ENCODE measurements at places on chromosomes 12 and 14. TPM values are rescaled to one million over a fixed set of nuclear protein-coding genes. Genes with fewer than 3 reads are reported as not detected.
A peak's percentile ranks its signal among the peaks of the same experiment; 100 is the strongest.

DNA sequence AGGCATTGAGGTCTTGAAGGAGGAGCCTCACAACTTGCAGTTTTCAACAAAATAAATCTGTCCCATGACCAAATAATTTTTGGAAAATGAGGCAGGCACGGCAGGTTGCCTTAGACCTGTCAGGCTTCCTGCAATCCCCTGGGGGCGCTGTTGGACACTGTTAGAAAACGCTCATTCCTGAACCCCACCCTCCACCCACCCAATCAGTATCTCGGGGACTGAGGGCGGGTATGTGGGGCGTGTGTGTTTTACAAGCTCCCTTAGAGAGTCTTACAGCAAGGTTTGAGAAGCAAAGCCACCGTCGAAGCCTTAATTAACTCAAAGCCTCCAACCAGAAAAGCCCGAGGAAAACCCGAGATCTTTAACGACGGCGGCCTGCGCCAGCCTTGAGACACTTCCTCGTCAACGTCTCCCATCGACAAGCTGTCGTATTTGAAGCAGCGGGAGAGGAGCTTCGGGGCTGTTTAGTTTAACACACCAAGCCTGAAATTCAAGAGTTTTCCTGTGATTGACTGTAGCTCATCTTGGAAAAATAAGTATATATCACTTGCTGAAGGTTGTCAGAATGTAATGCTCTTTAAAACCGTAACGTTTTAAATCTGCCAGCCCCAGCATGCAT lies 123.0 kb downstream of the GLT1D1 start:
- H3K27ac ChIP-seq, result no peak overlapping the region
- H3K4me3 ChIP-seq, result no peak overlapping the region
- no peaks in the 10 kb centered on the region for H3K36me3 ChIP-seq
- H3K4me1 ChIP-seq, result no peaks in the 10 kb centered on the region
- no peaks in the 10 kb centered on the region for H3K27me3 ChIP-seq

- peaks cover 10% of the 10 kb centered on the region for H3K4me1 ChIP-seq
- no peaks in the 10 kb centered on the region for H3K27me3 ChIP-seq
- H3K36me3 ChIP-seq, result no peaks in the 10 kb centered on the region
- peak overlapping the region; percentile 59 for H3K27ac ChIP-seq
- H3K4me3 ChIP-seq, result no peak overlapping the region
- DNase-seq, result peak; percentile 77
Measured at GRCh38 chr14:35385042-35385839, 19.3 kb downstream of the NFKBIA start.

DNA sequence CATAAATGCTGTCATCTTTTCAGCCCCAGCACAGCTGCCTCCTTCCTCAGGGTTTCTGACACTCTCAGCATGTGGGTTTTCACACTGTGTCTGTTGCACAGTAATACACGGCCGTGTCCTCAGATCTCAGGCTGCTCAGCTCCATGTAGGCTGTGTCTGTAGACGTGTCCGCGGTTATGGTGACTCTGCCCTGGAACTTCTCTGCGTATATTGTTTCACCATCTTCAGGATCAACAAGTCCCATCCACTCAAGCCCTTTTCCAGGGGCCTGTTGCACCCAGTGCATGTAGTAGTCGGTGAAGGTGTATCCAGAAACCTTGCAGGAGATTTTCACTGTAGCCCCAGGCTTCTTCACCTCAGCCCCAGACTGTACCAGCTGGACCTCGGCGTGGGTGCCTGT lies 1210.6 kb downstream of the TMEM121 start:
- H3K27ac ChIP-seq, result no peak overlapping the region
- no peak overlapping the region for H3K4me3 ChIP-seq
- no peaks in the 10 kb centered on the region for H3K27me3 ChIP-seq
- no peaks in the 10 kb centered on the region for H3K36me3 ChIP-seq
- DNase-seq, result no peak
- H3K4me1 ChIP-seq, result no peaks in the 10 kb centered on the region

- H3K36me3 ChIP-seq, result no peaks in the 10 kb centered on the region
- H3K4me3 ChIP-seq, result no peak overlapping the region
- H3K4me1 ChIP-seq, result no peaks in the 10 kb centered on the region
- H3K27me3 ChIP-seq, result no peaks in the 10 kb centered on the region
- no peak overlapping the region for H3K27ac ChIP-seq
Measured at GRCh38 chr12:64065881-64066451, 156.1 kb downstream of the KICS2 start.

GRCh38 chr14:42420071-42420470 lies 813.4 kb downstream of the LRFN5 start:
- H3K4me1 ChIP-seq, result no peaks in the 10 kb centered on the region
- H3K36me3 ChIP-seq, result no peaks in the 10 kb centered on the region
- H3K27me3 ChIP-seq, result no peaks in the 10 kb centered on the region
- H3K27ac ChIP-seq, result no peak overlapping the region
- DNase-seq, result no peak

GRCh38 chr12:82876075-82876474 lies 189.4 kb downstream of the TMTC2 start:
- no peaks in the 10 kb centered on the region for H3K36me3 ChIP-seq
- no peak overlapping the region for H3K27ac ChIP-seq
- no peaks in the 10 kb centered on the region for H3K27me3 ChIP-seq
- no peak overlapping the region for H3K4me3 ChIP-seq
- DNase-seq, result no peak
- H3K4me1 ChIP-seq, result no peaks in the 10 kb centered on the region

DNA sequence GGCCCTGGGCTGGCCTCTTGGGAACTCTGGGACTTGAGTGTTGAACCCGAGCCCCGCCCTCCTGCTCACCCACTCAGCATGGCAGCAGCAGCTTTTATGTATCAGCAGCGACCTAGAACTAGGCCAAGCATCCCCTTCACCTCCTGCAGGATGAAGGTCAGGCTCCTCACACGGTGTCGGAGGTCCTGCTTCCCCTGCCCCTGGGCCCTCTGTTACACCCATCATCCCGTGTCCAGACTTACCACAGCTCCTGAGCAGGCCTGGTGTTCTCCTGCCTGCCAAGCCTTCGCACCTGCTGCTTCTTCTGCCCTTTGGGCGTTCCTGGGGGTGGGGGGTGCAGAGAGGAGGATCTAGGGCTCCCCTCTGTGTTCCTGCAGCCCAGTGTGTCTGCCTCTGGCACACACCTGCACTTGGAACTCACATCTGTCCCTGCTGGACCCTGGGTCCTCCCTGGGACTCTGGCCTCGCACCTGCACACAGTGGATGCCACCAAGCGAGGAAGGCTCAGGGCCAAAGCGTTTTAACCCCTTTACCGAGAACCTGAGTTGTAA lies 80.3 kb downstream of the PAPOLA start:
- no peak overlapping the region for H3K4me3 ChIP-seq
- H3K27me3 ChIP-seq, result no peaks in the 10 kb centered on the region
- peak; percentile 10 for DNase-seq
- no peak overlapping the region for H3K27ac ChIP-seq
- H3K36me3 ChIP-seq, result no peaks in the 10 kb centered on the region
- H3K4me1 ChIP-seq, result no peaks in the 10 kb centered on the region

- H3K27me3 ChIP-seq, result no peaks in the 10 kb centered on the region
- DNase-seq, result no peak
- H3K27ac ChIP-seq, result no peak overlapping the region
- H3K36me3 ChIP-seq, result peaks cover 8% of the 10 kb centered on the region
- no peak overlapping the region for H3K4me3 ChIP-seq
- H3K4me1 ChIP-seq, result no peaks in the 10 kb centered on the region
Measured at GRCh38 chr14:91284791-91285548, 40.5 kb upstream of the GPR68 start.

DNA sequence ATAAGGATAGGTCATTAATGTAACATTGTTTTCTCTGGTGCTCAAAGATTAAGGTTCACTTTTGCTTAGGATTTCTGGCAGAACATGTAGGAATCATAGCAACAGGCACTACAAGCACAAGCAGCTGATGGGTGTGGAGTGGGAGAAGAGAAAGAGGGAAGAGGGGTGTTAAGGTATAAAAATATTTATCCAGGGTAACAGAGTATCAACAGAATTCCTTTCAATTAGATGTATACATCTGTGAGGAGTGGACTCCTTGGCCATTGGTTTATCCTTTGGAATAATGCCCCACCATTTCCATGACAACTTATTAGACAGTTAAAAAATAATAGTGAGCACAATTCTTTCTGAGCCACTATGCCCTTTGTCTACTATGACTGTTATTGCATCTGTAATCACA lies 388.3 kb upstream of the DDHD1 start:
- H3K27me3 ChIP-seq, result no peaks in the 10 kb centered on the region
- H3K4me3 ChIP-seq, result no peak overlapping the region
- no peak for DNase-seq
- H3K36me3 ChIP-seq, result no peaks in the 10 kb centered on the region
- H3K27ac ChIP-seq, result no peak overlapping the region
- no peaks in the 10 kb centered on the region for H3K4me1 ChIP-seq

DNA sequence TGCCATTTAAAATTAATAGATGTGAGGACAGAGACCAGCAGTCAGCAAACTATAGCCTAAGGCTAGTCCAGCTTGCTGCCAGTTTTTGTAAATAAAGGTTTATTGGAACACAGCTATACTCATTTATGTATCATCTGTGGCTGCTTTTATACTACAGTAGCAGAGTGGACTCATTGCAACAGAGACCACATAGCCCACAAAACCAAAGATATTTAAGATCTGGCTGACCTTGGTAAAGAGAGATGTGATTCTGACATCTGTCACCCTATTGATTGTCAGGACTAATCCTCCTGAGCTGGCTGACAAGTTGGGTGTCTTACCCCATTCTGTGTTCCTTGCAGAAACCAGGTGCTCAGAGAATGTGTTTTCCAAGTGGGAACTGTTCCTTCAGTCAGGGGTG lies 99.9 kb downstream of the BEGAIN start:
- DNase-seq, result no peak
- H3K27me3 ChIP-seq, result no peaks in the 10 kb centered on the region
- no peaks in the 10 kb centered on the region for H3K36me3 ChIP-seq
- no peak overlapping the region for H3K4me3 ChIP-seq
- no peak overlapping the region for H3K27ac ChIP-seq

DNA sequence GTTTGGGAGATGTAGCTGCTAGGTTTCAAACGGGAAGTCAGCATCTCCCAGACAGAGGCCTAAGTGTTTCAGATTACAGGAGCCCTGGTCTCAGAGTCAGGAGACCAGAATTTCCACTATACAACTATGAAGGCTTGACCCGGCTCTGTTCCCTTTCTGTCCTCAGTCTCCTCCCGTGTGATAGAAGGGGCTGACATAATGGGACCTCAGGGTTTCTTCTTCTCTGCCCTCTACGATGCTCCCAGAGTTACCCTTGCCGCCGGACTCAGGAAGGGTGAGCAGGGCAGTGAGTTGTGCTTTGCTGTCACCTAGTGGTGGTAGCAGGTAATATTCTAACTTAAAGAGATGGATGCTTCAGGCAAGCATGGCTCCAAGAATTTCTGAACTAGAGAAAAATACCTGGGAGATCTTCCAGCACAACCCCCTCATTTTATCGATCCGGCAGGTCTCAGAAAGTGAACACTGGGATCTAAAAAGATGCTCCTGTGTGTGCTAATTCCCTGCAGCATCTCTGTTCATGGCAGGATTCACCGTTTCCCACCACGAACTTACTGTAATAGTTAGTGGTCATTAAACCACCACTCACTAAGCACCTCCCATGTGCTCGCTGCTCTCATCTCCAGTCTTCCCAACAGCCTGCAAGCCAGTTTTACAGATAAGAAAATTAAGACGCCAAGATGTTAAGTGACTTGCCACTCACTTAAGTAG lies 84.4 kb downstream of the VWF start:
- no peaks in the 10 kb centered on the region for H3K27me3 ChIP-seq
- DNase-seq, result peak; percentile 41
- H3K27ac ChIP-seq, result no peak overlapping the region
- H3K4me3 ChIP-seq, result no peak overlapping the region
- no peaks in the 10 kb centered on the region for H3K4me1 ChIP-seq
- H3K36me3 ChIP-seq, result no peaks in the 10 kb centered on the region

DNA sequence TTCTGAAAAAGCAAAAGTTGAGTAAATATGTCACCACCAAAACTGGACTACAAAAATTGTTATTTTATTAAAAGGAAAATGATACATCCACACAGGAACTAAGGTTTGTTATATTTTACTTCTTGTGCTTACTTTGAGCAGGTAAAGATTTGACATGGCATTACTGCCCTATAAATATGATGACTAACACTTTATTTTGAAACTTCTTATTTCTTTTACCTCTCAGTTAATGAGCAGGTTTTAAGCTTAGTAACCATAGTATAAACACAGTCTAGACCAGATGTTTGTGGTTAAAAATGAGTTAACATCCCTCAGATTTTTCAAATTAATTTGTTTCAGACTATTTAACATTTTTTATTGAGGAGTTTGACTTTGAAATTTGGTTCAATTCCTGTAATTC lies 862.5 kb upstream of the USP15 start:
- H3K27ac ChIP-seq, result no peak overlapping the region
- H3K27me3 ChIP-seq, result no peaks in the 10 kb centered on the region
- H3K4me1 ChIP-seq, result no peaks in the 10 kb centered on the region
- H3K36me3 ChIP-seq, result no peaks in the 10 kb centered on the region
- DNase-seq, result no peak

DNA sequence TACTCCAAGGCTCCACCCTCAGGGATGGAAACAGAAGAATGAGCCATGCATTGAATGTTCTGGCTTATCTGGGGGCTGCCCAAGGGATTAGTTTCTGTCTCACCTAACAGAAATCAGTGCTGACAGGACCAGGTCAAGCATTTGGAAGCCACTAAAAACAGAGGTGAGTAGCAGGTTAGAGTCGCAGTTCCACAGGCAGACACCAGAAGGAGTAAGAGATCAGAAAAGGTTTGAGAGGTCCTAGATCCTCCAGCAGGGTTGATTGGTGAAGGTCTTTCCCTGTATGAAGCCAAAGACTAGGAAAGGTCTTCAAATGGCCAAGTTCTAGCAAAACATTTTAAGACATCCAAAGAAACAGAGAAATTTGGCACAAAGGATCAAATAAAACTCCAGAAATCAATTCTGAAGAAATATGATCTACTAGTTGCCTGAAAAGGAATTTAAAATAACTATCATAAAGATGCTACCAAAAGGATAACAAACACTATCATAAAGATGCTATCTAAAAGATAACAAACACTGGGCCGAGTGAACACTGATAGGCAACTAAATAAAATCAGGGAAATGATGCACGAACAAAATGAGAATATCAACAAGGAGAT lies 19.5 kb upstream of the TTC9 start:
- DNase-seq, result peak; percentile 52
- no peaks in the 10 kb centered on the region for H3K4me1 ChIP-seq
- no peaks in the 10 kb centered on the region for H3K27me3 ChIP-seq
- no peak overlapping the region for H3K27ac ChIP-seq

The CD4 gene
- 6.2 TPM for total RNA-seq

The ITGA7 gene
- total RNA-seq, result 64.4 TPM

The C1R gene
- total RNA-seq, result 40.1 TPM

The SLC22A17 gene
- total RNA-seq, result 3.9 TPM
